ENCODE measurements at places on chromosomes 1 and 21. TPM values are rescaled to one million over a fixed set of nuclear protein-coding genes. Genes with fewer than 3 reads are reported as not detected.

DNA sequence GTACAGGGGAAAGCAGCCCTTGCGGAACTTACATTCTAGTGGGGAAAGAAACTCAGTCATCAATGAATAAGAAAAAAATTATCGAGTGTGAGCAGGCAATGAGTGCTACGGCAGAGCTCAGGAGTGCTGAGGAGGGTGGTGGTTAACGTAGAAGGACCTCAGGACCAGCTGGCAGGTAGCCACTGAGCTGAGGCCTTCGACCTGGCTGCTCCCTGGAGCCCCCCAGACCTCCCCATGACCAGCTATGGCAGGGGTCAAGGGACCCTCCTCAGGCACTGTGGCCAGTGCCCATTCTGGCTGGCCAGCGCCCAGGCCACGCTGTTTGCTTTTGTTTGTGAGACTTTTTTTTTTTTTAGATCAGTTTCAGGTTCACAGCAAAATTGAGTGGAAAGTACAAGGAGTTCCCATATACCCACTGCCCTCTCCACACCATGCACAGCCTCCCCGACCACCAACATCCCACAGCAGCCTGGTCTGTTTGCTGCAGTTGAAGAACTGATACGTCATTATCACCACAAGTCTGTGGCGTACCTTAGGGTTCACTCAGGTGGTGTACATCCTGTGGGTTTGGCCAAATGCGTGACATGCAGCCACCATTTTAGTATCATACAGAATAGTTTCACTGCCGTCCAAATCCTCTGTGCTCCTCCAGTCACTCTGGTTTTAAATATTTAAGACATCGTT lies 11.8 kb upstream of the TTC22 start:
- no peak for DNase-seq

Gene FCER1G
- 0.85 TPM for polyA plus RNA-seq

DNA sequence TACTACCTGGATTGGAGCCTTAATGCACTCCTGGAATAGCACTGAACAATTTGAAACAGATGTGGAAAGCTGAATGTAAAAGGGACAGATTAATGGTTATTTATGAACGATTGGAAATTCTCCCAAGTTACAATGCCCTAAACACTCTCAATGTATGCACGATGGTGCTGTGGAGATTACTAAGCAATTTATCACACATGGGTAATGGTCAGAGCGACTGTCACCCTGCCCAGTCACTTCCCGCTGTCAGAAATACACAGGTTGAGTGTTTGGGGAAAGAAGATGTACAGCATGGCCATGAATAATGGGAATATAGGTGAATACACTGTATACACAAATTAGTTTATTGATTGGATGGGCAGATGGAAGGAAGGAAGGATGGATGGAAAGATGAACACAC lies 342.4 kb downstream of the VAV3 start:
- DNase-seq, result no peak

Gene LCE3D
- polyA plus RNA-seq, result not detected

DNA sequence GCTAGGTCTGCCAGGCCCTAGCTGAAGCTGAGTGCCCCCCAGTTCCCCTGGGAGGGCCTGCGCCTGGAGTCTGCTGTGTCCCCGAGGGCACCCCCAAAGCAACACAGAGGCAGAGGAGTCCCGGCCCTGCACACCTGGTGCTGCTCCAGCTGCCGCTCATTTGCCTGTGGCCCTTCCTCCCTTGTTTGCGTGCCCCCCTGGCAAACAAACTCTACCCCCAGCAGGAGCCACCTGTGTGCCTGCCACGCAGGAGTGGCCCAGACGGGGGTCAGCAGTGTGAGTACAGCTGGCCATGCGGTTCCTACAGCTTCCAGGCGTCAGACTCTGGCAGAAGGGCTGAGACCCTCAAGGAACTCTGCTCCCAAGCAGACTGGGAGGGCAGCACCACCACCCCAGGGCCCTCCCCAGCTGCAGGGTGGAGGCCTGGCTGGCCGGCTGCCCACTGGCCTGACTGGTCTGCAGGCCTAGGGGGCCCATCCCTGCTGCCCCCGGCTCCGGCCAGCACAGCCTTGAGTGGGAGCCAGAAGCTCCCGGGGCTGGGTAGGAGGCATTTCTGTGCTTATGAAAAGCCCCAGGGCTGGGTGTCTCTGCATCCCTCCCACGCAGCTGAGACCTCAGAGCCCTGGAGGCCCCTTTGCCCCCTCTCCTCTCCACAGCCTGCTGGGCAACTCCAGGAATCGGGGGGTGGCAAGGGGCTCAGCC lies 563 bp upstream of the TAS1R3 start:
- no peak for DNase-seq

Gene C1orf174
- 35.4 TPM for polyA plus RNA-seq

GRCh38 chr1:206579747-206580437 lies 32.4 kb downstream of the EIF2D start:
- peak; percentile 86 for DNase-seq

- DNase-seq, result peak; percentile 50
Observed at GRCh38 chr21:38914528-38915293, 109.0 kb downstream of the ETS2 start.

Gene RXRG
- polyA plus RNA-seq, result 0.31 TPM

DNA sequence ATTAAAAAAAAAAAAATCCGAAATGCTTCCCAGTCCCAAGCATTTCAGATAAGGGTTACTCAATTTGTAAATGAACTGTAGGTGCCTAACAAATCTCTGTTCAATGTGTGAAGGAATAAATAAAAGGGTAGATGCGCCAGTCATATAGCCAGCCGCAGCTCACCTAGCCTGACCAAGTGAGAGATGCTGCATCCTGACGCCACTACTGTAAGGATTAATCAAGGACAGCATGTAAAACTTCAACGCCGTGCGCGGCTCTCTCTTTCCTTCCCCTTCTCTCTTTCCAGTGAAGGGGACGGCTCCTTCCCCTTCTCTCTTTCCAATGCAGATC lies 441 bp downstream of the PPT1 start:
- no peak for DNase-seq

DNA sequence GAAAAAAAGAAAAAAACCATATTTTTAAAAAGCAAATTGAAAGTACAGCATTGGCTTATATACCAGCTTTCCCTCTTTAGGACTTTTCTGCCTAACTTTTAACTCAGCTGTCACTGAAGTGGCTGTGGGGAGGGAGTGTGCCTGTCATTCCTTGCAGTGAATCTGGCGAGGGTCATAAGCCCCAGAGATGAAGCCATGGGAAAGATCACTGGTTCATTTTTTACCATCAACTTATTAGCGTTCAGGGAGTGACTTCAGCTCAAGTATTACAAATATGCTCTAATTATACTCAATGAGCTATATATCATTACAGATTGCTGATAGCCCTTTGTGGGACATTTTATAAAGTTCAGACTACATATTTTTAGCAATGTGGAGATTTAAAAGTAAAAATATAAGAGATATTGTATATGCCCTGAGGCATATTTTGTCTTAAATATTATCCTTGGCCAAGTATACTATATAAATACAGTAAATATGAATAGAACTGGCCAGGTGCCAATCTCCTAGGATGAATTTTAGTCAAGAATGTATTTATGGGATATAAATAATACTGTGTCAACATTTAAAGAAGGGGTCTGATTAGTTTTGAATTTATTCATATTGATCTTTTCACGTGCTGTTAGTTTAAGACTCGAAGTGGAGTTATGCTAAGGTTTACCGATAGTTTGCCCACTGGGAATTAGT lies 4.4 kb downstream of the TGFB2 start:
- no peak for DNase-seq

DNA sequence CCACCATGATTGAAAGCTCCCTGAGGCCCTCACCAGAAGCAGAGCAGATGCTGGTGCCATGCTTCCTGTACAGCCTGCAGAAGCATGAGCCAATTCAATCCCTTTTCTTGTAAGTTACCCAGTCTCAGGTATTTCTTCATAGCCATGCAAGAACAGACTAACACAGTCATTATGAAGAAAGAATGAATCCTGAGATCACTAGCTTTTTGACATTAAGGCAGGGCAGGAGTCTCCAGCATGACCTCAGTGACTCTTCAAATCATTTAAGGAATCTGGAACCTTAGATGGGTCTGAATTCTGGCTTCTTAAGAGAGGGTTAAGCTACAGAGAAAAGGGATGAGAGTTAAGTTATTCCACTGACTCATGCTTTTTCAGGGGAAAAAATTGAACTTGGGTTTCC lies 79.0 kb downstream of the PTPN14 start:
- no peak for DNase-seq

- no peak for DNase-seq
Observed at GRCh38 chr1:208170252-208170651, 73.9 kb downstream of the PLXNA2 start.

Gene C1orf87
- 0.07 TPM for polyA plus RNA-seq

Gene OR2L8
- not detected for polyA plus RNA-seq

Gene TMEM51
- 11.6 TPM for polyA plus RNA-seq

Gene DPYD
- 25.2 TPM for polyA plus RNA-seq

GRCh38 chr1:104460880-104461279 lies 711.2 kb downstream of the AMY1C start:
- DNase-seq, result no peak

DNA sequence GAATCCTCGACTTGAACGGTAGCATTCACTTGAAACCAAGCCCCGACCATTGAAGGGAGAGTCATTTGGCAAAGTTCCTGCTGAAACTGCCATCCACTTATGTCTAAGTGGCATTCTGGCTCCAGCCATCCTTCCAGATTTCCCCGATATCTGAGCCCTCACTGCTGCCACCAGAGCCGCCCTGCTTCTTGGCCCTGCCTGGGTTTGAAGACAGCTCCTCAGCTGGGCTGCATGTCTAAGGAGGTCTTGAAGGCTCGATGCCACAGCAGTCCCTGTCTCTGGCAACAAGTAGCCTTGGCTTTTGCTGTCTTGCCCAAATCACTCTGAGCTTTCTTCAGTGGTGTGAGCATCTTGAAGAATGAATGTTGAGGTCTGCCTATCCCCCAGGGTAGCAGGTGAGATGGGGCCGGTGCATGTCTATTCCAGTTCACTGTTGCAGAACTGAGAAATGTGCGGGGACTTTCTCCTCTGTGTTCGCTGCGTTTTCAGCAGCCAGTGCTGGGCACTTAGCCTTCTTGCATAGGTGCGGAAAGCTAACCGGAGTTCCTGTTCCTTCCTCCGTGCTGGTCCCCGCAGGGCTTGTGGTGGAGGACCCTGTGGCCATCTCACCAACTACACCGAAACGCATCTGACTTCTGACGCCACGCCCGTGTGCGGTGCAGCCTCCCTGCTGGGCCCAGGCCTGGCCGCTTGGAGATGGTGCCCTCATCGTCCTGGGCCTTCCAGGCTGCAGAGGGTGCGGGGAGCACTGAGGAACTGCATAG lies 29.2 kb downstream of the MAN1C1 start:
- DNase-seq, result no peak

Gene IL22RA1
- 0.06 TPM for polyA plus RNA-seq

- DNase-seq, result peak; percentile 76
Observed at GRCh38 chr1:26408604-26409003, 2.0 kb upstream of the LIN28A start.

Gene LCE2B
- polyA plus RNA-seq, result 0.53 TPM

DNA sequence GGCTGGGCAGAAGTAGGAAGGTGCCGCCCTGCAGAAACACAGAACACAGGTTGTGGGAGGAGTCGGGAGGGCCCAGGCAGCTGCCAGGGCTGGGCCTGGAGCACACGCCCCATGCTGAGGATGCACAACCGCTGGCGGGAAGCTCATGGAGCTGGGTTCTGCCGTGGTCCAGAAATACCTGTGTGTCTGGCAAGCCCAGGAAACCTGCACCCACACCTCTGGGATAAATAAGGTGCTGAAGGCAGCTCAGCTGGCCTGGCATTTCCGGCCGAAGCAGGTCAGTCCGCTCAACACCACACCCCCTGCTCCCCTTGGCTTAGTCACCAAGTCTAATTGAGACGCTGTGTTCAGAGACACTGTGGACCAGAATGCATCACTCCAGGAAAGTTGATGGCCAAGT lies 32.1 kb downstream of the CTNNBIP1 start:
- DNase-seq, result no peak

- DNase-seq, result peak; percentile 1
Observed at GRCh38 chr21:44593598-44594405, 1.5 kb upstream of the KRTAP10-6 start.

DNA sequence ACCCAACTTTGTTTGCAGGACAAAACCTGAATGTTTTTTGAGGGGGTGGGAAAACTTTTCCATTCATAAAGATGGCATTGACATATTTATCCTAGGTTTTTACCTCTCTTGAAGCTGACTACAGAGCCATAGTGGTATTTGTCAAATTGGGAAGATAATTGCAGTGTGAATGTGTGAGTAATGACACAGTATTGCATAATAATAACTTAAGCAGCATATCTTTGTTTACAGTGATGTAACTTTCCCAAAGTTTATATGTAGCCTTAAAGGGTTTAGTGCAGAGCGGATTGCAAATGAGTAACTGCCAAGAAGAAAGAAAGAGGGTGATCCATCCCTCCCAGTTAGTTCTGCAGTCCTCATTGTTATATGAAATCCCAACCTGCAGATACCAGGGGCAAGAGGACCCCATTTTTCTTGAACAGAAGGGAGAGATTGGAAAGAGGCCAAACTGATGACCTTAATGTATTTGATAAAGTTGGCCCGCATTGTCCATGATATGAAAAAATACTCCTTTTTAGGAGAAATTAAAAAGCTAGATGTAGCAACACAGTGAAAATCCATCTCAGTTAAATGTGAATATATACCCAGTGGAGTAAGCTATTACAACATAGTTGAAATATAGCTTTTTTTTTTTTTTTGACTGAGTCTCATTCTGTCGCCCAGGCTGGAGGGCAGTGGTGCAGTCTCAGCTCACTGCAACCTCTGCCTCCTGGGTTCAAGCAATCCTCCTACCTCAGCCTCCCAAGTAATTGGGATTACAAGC lies 23.7 kb upstream of the NFIA start:
- DNase-seq, result no peak

DNA sequence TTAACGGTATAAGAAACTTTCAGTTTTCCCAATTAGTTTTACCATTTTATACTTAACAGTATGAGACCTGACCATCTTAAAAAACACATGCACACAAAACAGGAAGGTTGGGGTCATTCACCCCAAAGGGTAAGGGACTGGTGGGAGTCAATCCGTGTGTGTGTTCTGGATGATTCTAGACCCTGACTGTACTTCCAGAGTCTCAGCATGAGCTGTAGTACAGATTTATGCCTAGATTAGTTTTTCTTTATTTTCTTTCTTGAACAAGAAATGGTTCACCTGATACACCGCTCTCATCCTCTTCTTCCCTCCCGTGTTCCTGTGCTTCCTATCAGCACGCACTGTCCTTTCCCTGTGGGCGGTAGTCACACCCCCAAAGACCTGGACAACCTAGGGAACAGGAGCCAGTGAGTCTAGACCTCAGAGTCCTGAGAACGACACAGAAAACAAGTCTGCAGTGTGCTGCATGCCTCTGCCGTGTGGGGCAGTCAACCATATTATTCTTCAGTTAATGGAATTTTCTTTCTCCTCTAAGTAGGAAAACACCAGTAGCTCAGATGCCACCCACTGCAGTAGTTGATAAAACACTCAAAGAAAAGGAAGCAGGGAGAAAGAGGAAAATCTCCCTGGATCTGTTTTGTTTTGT lies 38.9 kb upstream of the MRPS6 start:
- DNase-seq, result no peak

- DNase-seq, result no peak
Observed at GRCh38 chr1:109725510-109725909, 13.5 kb downstream of the GSTM5 start.

- DNase-seq, result no peak
Observed at GRCh38 chr1:196902344-196902743, 14.5 kb downstream of the CFHR4 start.
